ENCODE measurements at places on chromosomes 12 and 14.
A peak's percentile ranks its signal among the peaks of the same experiment; 100 is the strongest.

GRCh38 chr12:120759591-120760348, 34.1 kb downstream of the ACADS start:
- no peak for DNase-seq

DNA sequence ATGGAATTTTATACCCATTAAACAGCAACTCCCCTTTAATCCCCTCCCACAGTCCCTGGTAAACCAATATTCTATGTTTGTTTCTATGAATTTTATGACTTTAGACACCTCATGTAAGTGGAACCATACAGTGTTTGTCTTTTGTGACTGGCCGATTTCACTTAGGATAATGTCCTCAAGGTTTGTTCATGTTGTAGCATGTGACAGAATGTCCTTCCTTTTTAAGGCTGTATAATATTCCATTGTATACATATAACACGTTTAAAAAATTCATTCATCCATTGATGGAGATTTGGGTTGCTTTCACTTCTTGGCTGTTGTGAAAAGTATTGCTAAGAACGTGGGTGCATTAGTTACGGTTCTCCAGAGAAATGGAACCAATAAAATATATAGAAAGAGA, 40.2 kb downstream of the ARF6 start:
- no peak for DNase-seq

- no peak for DNase-seq
Measured at GRCh38 chr12:122282061-122282460, 15.8 kb upstream of the VPS33A start.

DNA sequence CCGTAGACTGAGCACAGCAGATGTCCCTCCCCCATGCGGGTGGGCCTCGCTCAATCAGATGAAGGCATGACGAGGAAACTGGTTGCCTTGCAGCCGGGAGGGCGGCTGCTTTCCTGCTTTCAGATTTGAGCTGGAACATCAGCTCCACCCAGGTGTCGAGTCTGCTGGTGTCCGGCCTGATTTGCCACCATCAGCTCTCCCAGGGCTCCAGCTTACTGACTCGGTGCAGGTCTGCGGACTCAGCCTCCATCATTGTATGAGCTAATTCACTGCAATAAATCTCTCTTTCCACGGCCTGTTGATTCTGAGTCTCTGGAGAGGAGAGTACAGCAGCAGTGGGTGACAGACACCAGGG, 156.2 kb downstream of the KIF26A start:
- no peak for DNase-seq

GRCh38 chr14:38042322-38042721, 165.4 kb upstream of the SSTR1 start:
- DNase-seq = no peak

DNA sequence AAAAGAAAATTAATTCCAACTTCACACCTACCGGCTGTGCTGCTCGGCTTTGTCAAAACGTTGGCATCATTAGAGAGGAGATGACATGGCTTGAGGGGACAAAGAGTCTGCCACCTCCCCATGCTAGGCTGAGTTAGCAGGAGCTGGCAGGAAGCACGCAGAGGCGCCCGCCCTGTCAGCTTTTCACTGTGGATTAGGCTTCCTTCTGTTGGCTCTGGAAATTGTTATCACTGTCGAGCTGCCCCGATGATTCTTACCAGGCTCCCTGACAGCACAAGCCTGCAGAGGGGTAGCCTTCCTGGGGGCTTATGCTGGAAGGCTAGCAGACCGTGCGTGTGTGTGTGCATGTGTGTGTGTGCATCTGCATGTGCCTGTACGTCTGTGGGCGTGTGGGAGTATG, 490.9 kb upstream of the TBX3 start:
- no peak for DNase-seq

- no peak for DNase-seq
Measured at GRCh38 chr12:122458105-122459035, 35.9 kb upstream of the CLIP1 start.

DNA sequence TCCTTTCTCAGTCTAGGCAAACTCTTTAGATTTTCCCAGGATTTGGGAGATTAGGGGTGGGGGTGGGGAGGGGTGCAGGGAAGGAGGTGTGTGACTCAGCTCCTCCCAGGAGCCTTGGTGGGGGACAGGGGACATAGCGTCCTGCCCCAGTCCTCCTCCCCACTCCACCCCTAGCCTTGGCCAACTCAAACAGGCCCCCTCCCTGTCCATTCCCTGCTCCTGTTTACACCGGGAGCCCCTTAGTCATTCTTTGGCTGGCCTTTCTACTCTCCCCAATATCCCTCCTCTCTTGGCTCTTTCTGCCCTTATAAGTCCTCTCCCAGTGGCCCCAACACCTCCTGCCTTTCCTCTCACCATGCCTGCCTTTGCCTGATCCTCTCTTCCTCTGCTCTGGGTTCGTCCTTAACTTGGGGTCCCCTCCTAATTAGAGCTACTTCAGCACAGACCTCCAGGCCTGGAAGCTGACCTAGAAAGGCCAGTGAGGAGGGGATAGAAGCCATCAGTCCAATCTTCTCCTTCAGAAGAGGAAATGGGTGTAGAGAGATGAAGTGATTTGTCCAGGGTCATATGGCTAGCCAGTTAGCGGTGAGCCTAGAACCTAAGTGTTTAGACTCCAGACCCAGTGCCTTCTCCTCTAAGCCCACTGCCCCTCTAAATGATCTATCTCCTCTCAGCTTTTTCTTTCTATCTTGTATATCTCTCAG, 2.3 kb upstream of the ITGA5 start:
- DNase-seq = no peak

DNA sequence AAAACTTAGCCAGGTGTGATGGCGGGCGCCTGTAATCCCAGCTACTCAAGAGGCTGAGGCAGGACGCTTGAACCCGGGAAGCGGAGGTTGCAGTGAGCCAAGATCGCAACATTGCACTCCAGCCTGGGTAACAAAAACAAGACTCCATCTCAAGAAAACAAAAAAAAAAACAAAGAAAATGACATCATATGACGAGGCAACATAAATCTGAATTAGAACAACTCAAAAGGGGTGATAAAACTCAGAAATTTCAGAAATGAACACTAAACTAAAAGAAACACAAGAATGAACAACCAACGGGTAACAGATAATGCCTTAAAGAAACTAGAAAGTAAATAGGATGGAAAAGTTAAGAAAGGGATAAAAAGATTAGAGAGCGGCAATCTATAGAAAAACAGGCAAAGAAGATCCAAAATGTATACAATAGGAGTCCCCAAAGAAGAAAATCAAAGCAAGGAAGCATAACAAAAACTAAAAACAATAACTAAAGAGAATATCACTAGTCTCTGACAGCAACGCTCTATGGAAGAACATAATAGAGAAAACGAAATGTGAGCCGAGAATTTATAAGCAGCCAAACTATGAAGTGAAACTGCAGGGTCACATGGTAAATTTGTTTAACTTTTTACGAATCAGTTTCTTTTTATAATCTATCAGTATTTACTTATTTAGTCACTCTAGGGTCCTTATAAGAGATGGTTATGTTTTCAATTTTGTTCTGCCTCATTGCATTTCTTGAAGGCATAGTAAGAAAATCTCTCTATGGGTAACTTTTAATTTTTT, 45.7 kb downstream of the SPPL3 start:
- no peak for DNase-seq

DNA sequence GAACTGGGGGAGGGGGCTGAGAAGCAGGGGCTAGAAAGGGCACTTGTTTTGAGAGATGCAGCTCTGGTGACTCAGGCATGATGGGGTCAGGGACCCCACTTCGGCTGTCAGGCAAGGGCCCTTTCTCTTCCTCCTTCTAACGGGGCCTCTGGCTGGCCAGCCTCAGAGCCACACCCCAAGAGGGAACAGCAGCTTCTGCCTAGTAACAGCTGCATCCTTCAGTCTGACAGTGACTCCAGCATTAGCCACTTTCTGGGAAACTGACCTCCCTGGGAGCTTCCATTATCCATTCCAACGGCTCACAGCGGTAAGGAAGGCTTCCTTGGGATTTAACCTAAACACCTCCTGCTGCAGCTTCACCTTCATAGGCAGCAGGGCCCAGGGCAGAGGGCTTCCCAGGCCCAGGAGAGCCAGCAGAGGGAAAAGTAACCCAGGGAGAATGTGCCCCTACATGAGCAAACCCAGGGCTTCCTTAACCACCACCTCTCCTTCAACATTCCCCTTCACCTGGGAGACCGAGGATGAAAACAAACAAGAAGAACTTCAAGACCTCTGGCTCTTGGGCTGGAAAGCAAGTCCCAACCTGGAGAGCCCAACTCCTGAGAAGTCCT, 2.7 kb downstream of the NCKAP5L start:
- no peak for DNase-seq

DNA sequence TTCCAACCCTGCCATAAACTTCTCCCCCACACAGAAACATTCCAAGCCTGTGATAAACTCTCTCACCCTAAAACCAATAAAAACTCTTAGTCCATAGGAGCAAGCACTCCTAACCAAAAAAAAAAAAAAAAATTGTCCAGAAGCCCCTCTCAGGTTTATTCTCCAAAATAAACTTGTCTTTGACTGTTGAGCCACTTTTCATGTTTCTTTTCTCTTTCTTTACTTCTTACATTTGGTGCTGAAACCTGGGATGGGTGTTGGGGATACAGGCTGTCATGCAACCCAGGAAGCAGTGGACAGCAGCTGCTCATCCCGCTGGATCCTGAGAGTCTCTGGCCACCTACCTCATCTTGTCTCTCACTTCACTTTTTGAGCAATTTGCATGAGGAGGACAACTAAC, 2.0 kb upstream of the ADAM20 start:
- no peak for DNase-seq

GRCh38 chr12:28089338-28089737, 100.9 kb upstream of the CCDC91 start:
- DNase-seq = no peak

- DNase-seq = no peak
Measured at GRCh38 chr12:91040096-91040755, 17.6 kb downstream of the KERA start.

GRCh38 chr12:129696405-129696804, 207.4 kb downstream of the TMEM132D start:
- DNase-seq = no peak

GRCh38 chr12:120468325-120468820, 1.2 kb downstream of the SRSF9 start:
- peak; percentile 34 for DNase-seq

GRCh38 chr12:77559400-77560074, 271.2 kb upstream of the NAV3 start:
- DNase-seq = no peak

- no peak for DNase-seq
Measured at GRCh38 chr12:112328456-112329124, 53.6 kb downstream of the HECTD4 start.
